Tongue (tissue), 3 donors: ENCODE measurements at places on chromosomes 4 and X.

DNA sequence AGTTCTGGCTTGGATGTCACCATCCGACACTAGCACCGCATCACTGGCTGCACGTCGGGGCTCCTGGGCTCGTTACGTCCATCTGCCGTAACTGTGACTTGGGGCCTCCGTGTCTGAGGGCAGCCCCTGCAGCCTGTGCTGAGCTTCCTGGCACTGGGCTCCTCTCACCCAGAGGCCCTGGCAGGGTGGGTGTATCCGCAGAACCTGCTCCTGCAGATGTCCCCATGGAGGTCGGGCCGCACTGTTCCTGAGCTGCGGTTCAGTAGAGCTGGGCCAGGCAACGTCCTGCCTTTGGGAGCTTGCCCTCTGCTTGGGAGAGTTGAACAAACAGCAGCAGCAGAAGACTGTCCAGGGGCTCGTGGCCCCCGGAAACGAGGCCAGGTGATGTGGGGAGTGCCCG is 71.4 kb downstream of the RGS12 start:
- no peak for DNase-seq

GRCh38 chr4:39054497-39054896 is 7.5 kb upstream of the KLHL5 start:
- DNase-seq = no peak

DNA sequence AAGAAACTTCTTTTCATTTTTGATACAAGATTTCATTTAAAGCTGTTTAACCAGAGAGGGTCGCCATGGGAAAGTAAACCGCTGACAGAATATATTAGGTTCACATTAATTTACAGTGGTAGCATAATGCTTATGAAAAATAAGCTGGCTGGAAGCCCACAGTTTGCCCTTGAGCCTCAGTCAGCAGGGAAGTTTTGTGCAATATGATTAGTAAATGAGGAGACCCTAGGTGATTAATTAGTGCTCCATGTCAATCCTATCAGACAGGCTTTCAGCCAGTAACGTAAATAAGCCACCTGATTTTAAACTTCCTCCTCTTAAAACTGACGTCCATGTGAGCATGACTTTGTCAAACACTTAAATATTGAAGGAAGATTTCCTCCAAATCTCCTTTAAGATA is 134.2 kb downstream of the TSPAN5 start:
- no peak for DNase-seq

DNA sequence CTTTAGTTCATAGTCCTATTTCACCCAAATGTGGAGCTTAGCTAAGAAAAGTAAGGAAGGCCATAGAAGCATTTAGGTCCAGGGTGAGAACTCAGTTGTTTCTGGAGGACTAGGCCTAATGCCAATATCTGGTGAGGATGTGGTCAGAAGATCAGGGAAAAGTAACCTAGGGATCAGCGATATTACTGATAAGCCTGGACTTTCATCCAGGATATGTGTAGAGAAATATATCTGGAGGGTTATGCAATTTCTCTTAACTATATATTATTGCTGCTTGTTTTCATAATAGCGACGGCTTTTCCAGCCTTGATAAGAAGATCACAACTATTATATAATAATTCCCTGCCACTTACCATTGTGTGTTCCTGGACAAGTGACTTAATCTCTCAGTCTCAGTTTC is 81.1 kb downstream of the FRAS1 start:
- no peak for DNase-seq

GRCh38 chr4:108483079-108483478 is 137.3 kb upstream of the RPL34 start:
- DNase-seq = no peak

GRCh38 chrX:39857780-39858179 is 240.0 kb downstream of the BCOR start:
- no peak for DNase-seq

GRCh38 chrX:9163214-9163709 is 129.3 kb upstream of the FAM9B start:
- peak; percentile 12 for DNase-seq

GRCh38 chrX:154444755-154445246 is 860 bp downstream of the FAM50A start:
- DNase-seq = no peak

DNA sequence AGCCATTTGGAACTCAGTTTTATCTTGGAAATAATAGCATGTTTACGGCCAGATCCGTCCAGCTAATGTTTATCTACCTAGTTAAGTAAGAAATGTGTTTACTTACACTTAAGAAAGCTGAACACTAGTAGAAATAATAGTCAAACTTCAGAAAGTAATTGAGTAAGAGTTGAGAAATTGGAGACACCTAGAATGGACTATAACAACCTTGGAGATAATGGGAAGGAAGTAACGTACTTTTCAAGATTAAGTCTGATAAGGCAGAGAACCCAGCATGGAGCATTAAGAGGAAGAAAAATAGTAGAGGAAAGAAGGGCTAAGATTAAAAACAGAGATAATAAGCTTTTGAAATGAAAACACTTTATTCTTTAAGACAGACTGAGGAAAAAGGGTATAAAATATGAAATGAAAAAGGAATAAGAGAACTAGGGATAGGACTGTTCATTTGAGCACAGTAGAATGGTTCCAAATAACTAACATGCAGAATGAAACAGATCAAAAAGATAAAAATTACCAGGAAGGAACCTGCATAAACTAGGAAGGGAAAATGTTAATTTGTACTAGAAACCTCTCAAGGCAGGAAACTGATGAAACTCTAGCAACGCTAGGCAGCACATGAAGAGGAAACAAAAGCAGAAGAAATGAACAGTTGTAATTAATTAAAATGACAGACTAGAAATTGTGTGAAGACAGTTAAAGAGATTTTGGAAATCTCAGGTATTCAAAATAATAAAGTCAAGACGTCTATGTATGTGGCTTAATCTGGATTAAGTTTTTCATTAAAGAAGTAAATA is 71.7 kb downstream of the FBXW7 start:
- DNase-seq = no peak

DNA sequence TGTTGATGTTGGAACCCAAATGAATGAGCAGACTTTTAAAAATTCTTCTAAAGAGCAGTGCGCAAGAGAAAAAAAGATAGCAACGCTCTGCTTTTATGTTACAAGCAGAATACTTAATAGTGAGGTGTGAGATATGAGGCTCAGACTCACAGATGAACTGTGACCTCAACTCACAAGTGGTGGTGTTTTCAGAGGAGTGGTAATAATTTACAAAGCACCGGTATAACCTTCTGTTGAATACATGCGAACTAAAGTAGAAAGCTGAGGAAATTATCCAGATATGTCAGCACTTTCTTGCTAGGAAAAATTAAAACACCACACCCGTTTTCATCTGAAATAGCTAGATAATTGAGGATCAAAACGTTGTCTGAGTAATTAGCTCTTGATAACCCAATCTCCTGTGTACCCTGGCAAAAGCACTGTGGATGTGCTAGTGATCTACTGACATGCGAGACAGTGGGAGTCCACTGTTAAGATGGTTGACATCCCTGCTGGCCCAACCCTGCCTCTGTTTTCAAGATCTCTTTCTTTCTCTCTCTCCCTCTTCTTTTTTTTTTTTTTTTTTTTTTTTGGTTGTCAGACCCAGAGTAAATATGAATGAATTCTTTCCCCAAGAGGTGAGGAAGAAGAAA is 6.9 kb upstream of the TLL1 start:
- DNase-seq = no peak

GRCh38 chr4:158053086-158053485 is 119.7 kb downstream of the GASK1B start:
- no peak for DNase-seq

- DNase-seq = no peak
Measured at GRCh38 chrX:16797358-16797757, 11.1 kb downstream of the TXLNG start.

GRCh38 chrX:10208281-10208856 is 51.6 kb downstream of the CLCN4 start:
- DNase-seq = no peak

- DNase-seq = no peak
Measured at GRCh38 chrX:140090800-140091124, 125.4 kb upstream of the CXorf66 start.

- DNase-seq = no peak
Measured at GRCh38 chr4:45550766-45551366, 573.0 kb downstream of the GABRG1 start.

DNA sequence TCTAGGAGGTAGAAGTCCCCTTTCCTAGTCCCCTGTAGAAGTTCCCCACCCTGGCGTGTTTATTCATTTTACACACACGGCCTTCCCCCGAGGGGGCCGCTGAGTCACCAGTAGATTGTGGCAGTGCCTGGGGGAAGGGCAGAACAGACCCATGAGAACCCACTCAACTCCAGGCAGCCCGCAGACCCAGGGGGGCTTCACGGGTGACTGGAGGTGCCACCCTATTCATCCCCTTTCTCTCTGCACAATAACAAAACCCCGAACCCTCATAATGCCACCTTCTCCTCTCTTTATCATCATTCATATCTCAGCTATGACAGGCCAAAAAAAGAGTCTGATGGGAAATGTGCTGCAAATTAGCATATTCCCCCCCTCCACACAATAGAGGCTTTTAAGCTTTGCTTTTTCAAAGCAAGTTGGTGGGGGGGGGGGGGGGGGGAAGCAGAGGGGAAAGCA is 20.4 kb upstream of the GPM6B start:
- no peak for DNase-seq

GRCh38 chr4:31918891-31919290 is 1198.7 kb downstream of the PCDH7 start:
- DNase-seq = no peak

- no peak for DNase-seq
Measured at GRCh38 chr4:78310007-78310739, 241.4 kb upstream of the ANXA3 start.

DNA sequence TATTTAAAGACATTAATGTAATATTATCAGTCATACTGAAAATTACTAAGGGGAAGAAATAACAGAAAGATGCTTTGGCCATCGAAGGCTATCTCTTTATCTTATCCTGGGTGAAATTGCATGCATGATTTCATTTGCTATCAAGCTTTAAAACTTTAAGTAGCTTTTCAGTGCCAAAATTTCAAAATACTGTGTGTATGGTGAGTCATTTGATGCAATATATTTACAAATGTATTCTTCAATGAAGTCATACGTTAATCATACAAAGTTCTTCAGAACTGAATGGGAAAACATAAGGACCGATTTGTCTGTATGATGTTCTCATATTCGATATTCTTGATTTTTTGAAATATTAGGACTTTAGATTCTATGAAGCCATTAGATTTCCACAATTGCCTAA is 1295.8 kb upstream of the AGA start:
- DNase-seq = no peak

GRCh38 chrX:129629837-129630236 is 24.9 kb downstream of the APLN start:
- peak; percentile 47 for DNase-seq

DNA sequence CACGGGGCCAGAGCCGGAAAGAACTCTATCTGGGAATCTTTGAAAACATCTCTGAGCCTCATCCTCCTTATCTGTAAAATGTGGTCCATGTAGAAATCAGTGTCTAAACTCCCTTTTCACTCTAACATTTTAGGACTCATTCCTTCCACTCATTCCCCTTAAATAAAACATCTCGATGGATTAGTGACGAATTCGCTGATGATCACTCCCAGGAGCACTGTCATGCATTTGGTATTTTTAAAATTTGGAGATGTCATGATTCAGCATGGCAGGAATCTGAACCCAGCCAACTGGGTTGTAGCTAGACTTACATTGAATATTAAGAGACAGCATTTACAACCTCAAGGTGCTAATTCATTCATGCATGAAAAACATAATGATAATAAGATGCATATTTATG is 88.1 kb downstream of the SPANXN3 start:
- DNase-seq = no peak

- DNase-seq = no peak
Measured at GRCh38 chr4:155481150-155481549, 104.4 kb upstream of the MAP9 start.

DNA sequence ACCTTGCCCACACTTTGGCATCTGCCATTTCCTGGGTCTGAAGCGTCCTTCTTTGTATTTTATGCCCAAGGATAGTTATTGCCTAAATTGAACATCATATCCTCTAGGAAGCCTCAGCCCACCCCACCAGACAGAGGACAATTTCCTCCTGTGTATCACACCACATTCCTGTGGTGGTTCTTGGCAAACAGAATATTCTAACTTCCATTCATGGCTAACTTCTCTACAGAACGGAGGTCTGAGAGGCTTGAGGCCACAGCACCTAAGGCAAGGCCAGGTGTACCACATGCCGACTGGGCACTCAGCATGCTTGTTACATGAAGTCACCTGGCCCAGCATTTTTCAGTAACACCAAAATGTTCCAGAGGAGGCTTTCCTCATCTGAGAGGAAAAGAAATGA is 42.4 kb downstream of the CD99L2 start:
- no peak for DNase-seq

- DNase-seq = no peak
Measured at GRCh38 chr4:174763454-174764104, 65.5 kb downstream of the GLRA3 start.

DNA sequence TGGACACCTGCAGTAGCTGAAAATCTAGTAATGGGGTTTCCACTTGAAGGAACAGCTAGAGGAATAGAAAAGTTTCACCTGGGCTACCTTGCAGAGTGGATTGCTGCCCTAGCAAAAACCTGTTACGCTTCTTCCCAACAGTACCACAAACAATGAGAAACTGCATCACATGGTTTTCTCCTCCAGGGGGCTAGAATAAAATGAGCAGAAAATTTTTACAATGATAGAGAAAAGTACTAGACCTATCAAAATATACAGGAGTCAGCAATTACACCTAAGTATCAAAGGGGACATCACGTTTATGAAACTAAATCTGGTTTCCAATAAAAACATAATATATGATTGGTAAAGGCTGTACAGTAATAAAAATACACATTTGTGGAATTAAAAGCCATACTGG is 423.1 kb upstream of the PITX2 start:
- DNase-seq = no peak

- DNase-seq = no peak
Measured at GRCh38 chr4:183118585-183118984, 19.5 kb downstream of the WWC2 start.

- DNase-seq = peak; percentile 23
Measured at GRCh38 chrX:40177942-40178715, 80.4 kb upstream of the BCOR start.

- no peak for DNase-seq
Measured at GRCh38 chr4:1169171-1169671, 3.2 kb downstream of the SPON2 start.

DNA sequence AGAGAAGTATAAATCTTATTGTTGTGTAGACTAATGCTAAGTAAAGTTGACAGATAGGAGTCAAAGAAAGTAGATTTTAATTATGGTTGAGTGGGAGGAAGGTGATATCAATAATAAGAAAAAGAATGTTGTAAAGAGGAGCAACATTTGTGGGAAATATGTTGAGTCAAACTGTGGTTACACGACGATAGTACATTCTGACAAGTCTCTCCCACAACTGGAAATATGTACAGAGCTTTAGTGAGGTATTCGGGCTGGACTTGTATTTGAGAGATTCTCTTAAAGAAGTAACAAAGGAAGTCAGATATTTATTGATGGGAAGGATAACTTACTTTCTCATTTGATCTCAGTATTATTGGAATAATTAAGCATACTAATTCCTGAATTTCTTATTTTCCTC is 525.3 kb upstream of the MAGEB2 start:
- DNase-seq = no peak

DNA sequence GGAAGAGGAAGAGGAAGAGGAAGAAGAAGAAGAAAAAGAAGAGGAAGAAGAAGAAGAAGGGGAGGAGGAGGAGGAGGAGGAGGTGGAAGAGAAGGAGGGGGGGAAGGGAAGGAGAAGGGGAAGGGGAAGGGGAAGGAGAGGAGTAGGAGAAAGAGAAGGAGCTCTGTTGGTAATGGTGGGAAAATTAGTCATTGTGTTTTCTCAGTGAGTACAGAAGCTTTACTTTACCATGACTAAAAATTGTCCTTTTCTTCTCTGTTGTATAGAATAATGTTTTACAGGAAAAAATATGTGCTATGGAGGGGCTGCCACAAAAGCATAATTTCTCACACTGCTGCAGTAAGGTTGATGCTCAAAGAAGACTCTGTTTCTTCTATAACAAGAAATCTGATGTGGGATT is 4.1 kb downstream of the AFM start:
- no peak for DNase-seq
